ENCODE measurements at places on chromosomes 3 and 15. TPM values are rescaled to one million over a fixed set of nuclear protein-coding genes. Genes with fewer than 3 reads are reported as not detected.

GRCh38 chr15:58396181-58396580 is 35.6 kb upstream of the LIPC start:
- DNase-seq, result no peak

GRCh38 chr15:53830707-53831386 is 71.4 kb upstream of the WDR72 start:
- no peak for DNase-seq

DNA sequence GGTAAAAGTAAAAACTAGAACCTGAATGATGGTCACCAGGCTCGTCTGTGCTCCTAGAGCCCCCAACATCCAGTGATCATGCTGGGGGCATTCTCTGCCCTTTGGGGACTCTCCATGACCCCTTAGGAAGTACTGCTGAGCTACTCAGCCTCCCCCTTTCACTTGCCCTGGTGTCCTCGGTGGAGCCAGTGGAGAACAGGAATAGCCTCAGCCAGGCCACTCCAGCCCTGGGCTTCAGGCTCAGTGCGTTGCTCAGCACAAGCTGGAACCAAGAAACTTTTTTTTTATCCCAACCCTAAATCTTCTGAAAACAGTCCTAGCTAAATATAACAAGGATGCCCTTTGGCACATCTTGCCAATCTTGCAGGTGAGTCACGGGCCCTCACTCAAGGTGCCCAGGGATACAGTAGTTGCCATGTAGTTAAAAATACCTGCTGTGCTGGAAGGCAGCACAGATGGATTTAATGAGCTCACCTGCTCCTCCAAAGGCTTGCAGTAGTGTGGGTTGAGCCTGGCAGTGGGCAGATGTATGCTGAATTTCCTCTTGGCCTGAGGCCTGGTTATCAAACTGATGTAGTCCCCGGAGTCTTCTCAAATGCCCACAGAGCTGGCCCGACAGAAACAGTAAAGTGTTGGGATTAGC is 46.9 kb upstream of the TMEM158 start:
- no peak for DNase-seq

DNA sequence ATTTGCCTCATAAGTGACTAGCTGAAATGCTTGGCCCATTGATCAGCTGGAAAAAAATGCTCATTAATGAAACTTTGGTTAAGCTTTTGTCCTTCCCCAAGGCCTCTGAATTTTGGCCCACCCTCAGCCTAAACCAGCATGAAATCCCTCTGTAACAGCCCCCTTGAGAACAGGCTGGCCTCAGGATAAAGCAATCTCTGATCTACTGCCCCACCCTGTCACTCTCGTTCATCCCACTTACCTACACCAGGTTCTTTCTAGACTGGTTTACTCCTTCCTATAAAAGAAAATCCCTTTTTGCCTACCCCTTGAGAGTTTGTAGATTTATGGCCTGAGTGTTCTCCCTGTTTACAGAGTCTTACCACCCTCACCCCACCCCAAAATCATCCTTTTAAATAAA is 3.4 kb upstream of the AEN start:
- DNase-seq, result no peak

GRCh38 chr3:56121716-56122115 is 346.6 kb downstream of the ERC2 start:
- DNase-seq, result no peak

GRCh38 chr3:124396339-124396950 is 333.8 kb upstream of the UMPS start:
- no peak for DNase-seq

SNURF gene
- 2.5 TPM for total RNA-seq

OXTR gene
- 0.91 TPM for total RNA-seq

ESYT3 gene
- total RNA-seq, result 0.37 TPM

DNA sequence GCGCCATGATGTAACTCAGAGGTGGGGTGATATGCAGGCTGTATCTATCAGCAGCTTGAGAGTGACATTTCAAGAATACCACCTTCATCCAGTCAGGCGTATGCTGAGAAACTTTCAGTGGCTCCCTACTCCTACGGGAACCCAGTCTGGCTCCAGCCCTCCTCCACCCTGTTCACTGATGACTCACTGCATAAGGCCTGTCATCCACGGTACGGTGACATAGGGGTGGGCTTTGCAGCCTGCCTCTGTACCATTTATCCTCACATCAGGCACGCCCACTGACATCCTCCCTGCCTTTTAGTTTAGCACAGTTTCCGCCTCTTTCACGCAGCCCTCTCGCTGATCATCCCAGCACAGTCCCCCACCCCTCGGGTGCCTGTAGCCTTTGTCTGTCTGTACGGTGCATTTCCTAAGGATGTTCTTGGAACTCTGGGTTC is 11.7 kb downstream of the PXYLP1 start:
- peak; percentile 82 for DNase-seq

- no peak for DNase-seq
Measured at GRCh38 chr15:74264081-74264501, 28.0 kb downstream of the CCDC33 start.

MAP3K13 gene
- 17.6 TPM for total RNA-seq

DNA sequence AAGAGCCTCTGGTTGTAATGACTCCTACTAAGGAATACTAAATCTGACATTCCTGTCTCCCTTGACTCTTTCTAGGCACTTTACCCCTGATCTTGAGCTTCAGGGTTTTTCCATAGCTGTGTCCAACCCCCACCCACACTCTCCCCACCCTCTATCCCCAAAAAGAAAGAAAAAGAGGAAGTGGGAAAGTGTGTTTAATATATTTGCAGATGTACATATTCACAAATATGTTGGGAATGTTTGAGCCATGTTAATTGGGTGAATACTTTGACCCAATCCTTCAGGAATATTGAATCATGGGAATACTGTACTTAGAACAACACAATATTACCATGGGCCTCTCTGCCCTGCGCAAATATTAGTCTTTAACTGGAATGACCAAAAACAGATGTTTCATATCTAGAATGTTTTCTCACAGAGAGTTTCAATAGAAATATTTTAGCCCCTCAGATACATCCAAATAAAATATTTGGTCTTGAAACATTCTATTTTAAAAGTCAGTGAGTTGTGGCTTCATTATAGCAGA is 19.8 kb upstream of the PFN2 start:
- no peak for DNase-seq

DNA sequence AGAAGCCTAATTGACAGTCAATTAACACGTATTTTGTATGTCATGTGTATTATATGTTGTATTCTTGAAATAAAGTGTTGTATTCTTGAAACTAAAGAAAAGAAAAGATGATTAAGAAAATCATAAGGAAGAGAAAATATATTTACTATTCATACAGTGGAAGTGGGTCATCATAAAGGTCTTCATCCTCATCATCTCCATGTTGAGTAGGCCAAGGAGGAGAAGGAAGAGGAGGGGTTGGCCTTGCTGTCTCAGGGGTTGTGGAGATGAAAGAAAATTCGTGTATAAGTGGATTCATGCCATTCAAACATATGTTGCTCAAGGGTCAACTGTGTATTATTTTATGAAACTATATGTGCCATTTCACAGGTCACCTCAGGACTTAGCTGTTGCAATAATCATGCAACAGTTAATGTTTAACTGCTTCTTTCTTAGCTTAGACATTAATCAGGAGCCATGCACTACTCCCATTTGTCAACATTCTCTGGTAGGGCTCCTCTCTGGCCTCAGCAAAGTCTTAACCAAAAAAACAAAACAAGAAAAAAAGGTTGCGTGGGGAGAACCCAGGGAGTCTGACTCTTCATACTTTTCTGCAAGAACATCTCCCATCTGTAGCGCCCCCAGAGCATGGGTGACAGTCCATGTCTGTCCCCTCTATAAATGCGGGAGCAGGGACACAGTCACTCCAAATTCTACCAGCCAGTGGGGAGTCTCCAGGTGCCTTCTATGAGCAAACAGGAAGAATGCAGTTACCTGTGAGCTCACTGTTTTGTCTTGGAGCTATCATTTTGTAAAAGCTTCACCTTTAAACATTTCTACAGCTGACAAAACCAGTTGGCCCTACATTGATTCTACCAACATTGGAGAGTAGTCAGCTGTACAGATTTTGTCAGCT is 19.9 kb upstream of the LRRC2 start:
- DNase-seq, result no peak

GRCh38 chr3:142000325-142000870 is 124.0 kb downstream of the ATP1B3 start:
- no peak for DNase-seq

GRCh38 chr15:31344823-31345605 is 18.4 kb downstream of the KLF13 start:
- DNase-seq, result peak; percentile 65

DNA sequence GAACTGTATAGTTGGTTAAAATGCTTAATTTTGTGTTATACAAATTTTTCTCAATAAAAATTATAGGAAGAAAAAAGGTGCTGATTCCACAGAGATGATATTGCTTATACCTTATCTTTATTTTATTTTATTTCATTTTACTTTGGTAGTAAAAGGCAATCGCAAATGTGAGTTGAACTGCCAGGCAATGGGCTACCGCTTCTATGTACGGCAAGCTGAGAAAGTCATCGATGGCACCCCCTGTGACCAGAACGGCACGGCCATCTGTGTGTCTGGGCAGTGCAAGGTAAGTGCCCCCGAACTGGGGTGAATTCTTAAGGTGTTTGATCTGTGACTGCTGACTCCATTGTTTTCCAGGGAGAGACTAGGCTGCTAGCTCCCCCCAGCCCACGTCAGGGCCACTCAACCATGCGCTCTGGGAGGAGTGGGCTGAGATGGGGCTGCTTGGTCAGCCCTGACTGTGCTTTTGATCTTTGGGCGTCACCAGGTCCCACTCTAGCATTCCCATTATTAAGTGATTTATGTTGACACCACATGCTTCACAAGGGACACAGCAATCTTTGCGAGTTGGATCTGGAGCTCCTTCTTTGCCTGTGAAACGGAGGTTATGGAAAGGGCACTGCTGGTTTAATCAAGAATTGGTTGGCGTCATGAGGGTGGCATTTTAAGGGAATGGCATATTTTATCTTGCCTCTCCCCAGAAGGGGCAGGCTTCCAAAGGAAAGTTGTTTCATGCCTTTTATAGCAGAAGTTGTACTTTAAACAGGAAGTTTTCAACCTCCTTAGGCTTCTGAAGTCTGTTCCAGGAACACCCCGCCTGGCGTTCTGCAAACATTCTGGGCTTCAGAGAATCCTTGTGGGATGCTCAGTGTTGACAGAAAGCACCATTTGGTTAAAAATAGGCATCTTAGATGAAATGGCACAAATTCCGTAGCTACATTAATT is 296.5 kb downstream of the THSD4 start:
- no peak for DNase-seq

DNA sequence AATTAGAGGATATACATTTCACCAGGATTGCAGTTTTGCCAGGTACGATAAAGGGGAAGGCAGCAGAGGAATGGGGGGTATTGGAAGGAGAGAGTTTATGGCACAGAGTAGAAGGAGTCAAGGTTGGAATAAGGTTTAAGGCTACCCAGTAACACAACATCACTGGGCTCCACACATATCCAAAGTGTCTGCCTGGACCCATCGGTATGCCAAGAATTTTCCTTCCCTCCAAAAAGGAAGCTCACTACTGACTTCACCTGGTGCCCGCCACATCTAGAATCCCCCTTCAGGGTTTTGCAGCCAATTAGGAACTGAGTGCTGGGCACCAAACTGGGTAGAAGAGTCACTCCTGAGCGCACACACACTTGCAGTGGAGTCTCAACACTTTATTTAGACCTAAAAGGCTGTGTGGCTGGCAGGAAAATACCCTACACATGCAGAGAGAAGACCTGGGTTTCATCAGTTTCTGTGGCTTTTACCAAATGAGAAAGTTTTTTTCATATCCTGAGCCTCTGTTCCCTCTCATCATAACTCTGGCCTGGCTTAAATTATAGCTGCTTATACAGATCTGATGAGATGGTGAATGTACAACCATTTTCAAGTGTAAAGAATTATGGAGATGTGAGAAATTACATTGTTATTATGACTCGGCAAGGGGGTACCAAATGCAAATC is 190.8 kb upstream of the LPP start:
- DNase-seq, result peak; percentile 32

GRCh38 chr15:44813231-44813630 is 76.9 kb downstream of the TRIM69 start:
- DNase-seq, result peak; percentile 29

GRCh38 chr3:123759311-123759710 is 124.8 kb downstream of the MYLK start:
- DNase-seq, result no peak

- DNase-seq, result no peak
Measured at GRCh38 chr3:88595026-88595425, 445.3 kb downstream of the C3orf38 start.

DNA sequence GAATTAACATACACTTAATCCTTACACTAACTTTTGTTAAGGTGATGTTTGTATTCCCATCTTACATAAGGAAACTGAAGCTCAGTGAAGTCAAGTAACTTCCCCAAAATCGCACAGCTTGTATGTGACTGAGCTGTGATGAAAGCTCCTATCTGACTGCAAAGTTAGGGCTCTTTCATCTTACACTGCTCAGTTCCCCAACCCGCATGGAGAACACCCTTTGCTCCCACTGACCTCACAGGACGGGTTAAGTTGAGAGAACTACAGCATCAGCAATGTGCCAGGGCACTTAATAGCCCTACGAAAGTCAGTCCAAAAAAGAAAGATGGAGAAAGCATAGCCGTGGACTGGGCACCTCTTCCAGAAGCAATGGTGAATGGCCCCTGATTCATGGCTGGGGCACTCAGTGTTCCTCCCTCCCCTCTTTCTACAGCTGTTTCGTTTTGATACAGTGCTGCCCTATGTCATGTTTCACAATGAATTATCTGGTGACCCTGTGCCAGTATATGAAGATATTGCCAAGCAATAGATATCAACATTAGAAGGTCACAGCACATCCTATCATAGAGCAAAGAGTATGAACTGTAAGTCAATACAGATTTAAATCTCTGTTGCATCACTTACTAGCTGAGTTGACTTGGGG is 38.0 kb downstream of the CADPS start:
- DNase-seq, result no peak

DNA sequence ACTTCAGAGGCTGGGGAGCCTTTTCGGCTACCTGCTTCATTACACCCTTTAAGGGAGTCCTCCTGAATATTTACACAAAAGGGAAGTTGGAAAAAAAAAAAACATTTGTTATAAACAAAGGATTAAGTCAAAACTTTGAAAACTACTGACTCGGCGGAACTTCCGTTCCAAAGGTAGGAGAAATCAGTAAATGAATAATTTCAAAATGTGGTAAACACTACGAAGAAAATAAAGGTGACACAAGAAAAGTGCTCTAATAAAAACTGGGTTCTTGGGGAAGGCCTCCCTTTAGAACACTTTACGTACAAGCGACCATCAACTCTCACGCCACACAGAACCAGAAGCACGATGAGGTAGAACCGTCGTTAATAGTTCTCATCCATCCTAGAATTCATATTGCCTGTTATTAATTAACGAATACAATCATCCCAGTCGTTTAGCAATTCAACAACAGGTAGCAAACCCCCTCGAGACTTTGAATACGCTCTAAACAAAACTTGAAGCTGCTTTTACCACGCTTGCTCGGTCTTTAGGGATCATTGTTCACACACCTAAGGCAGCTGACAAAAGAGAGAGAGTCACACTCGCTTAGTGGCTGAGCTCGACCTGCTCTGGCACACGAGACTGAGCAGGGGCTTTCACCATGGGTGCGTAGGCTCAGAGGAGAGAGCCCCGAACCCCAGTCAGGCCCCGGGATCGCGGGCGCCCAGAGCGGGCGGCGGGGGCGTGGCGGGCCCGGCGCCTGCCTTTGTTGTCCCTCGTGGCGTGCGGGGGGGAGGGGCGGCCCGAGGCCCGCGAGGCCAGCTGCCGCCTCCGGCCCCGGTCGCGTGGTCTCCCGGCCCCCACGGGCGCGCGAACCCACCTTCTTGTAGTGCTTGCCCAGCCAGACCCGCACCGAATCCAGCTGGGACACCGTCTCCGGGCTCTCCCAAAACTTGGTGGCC is 680 bp downstream of the SMARCC1 start:
- peak; percentile 82 for DNase-seq

GRCh38 chr3:71254281-71255057 is 329.1 kb downstream of the FOXP1 start:
- no peak for DNase-seq

DNAH12 gene
- total RNA-seq, result not detected
